Left colon (tissue), 2 donors: ENCODE measurements at places on chromosomes 4 and X. TPM values are rescaled to one million over a fixed set of nuclear protein-coding genes. Genes with fewer than 3 reads are reported as not detected.

- no peak for DNase-seq
Observed at GRCh38 chr4:29558789-29559188, 1161.4 kb upstream of the PCDH7 start.

The DCAF4L1 gene
- total RNA-seq, result 0.12 TPM

The SPRY1 gene
- total RNA-seq, result 27.2 TPM

- DNase-seq, result no peak
Observed at GRCh38 chrX:47456080-47456479, 26.9 kb downstream of the ZNF41 start.

- DNase-seq, result no peak
Observed at GRCh38 chr4:145481942-145482208, 222 bp downstream of the SMAD1 start.

- no peak for DNase-seq
Observed at GRCh38 chr4:73021634-73022033, 47.9 kb downstream of the COX18 start.

DNA sequence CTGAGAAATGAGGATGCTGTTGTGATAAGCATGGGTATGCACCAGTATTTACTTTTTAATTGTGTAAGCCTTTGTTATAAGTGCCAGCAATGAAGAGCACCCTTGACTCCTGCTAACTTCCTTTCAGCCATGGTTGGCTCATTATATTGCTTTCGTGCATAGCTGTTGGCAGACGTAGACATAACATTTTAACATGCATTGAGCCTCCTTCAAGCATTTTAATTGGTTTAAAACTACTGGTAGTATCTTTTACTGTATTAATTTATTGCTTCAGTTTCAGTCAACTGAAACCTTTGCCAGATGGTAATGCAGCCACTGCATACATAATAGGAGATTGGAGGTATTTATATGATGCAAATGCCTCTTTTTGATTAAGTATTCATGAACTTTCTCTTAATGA lies 1285.4 kb downstream of the PCDH18 start:
- no peak for DNase-seq

The GPRASP3 gene
- total RNA-seq, result 3.1 TPM

The IL21 gene
- total RNA-seq, result not detected

DNA sequence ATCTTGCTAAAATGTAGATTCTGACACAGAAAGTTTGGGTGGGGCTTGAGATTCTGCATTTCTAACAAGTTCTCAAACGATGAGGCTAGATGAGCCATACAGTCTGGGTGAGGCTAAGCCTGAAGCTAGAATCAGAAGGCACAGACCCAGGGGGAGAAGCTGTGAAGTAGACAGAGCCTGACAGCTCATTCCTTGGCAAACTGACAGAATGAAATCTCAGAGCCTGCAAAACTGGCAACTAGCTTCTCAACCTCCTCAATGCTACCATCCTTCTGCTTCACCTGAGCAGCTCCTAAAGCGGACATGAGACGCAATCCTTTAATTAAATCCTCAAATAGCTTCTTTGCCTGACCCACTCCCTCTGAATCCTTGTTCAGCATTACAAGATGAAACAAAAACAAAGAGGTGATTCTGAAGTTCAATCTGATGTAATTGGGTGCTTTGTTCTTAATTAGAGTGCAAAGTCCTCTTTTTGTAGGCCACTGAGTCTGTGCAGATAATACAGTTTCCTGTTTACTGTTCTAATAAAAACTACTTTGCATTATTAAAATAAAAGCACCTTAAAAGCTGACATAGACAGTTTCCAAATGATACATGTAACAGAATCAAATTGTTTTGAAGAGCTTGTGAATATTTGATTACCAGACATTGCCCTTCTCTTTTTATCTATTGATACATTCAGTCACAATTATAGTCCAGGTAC lies 71.0 kb upstream of the BMP2K start:
- no peak for DNase-seq

DNA sequence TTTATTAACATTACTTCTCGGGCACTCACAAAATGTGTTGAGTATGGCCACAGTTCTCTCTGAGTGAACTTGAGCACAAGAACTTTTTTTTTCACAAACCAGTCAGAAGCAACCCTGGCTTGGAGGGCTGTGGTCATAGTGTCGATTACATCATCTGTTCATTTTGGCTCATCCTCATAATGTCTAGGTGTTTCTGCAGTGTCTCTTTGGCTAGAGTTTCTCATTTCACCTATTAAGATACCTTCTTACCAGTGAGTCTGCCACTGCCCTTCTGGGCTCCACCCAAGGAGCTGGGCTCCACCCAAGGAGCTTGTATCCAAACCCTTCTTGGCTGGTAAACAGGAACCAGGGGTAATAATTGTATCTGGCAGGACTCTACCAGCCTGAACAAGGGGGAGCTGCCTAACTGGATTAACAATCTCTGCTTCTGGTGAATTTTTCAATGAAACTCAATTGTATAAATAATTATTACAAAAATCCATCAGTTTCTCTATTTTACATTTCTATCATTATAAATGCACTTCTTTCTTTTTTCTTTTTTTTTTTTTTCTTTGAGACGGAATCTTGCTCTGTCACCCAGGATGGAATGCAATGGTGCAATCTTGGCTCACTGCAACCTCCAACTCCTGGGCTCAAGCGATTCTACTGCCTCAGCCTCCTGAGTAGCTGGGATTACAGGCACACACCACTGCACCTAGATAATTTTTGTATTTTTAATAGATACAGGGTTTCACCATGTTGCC lies 667.7 kb upstream of the SLIT2 start:
- no peak for DNase-seq

DNA sequence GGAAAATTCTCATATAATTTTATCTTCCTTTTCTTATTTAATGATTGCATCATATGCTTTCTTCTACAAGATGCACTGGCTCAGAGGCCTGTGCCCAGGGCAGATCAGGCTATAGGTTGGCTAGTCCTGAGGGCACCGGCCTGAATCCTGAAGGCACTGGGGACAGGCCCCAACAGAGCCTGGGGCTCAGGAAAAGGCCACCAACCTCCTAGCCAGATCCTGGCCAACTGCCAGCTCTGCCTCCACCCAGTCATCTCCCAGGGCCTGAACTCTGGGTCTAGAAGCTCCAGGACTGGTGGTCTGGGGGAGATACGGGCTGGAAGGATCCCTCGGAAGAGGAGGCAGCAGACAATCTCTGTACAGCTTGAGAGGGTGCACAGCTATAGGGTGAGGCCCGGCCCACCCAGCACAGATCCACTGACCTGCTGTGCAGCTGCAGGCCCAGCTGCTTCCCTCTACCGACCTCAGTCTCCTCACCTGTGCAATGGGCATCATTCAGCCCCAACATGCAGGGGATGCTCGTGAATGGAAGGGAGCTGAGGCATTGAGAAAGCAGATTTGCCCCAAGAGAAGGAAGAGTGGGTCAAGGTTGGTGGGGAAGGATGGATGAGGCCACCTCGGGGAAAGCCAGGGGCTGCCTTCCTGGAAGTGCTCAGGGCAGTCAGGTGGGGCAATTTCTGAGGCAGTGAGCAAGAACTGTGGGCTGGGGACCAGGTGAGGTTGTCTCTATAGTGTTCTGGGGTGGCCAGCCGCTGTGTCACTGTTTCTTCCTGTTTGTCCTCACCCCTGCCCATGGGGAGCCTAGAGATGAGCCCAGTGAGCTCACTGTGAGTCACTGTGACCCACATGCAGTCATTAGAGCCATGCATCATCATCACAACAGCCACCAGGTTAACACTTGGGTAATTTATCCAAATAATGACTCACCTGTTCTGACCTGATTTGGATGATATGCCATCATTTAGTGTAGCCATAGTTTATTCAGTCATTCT lies 22.4 kb upstream of the XAGE2 start:
- no peak for DNase-seq

DNA sequence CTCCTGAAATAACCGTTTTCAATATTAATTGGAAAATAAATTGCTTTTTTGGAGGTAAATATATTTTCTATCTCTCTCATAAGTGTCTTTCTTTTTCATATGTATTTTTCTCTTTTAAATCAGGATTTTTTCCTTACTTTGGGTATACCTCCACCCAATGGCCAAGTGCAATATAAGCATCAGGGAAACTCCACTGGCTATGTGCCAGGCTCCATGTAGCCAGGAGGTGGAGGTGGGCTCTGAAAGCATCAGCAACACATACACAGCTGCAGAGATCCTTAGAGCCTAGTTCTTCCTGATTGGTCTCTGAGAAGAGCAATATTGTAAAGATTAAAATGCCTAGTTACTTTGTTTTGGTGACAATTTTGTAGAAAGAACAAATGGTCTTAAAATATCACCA lies 3.4 kb downstream of the GABRA2 start:
- no peak for DNase-seq

The GPR143 gene
- total RNA-seq, result 1.9 TPM

The ZNF141 gene
- total RNA-seq, result 19.5 TPM

GRCh38 chr4:185276036-185276435 lies 66.6 kb downstream of the SNX25 start:
- no peak for DNase-seq

The TCEAL2 gene
- total RNA-seq, result not detected

The SPANXN3 gene
- not detected for total RNA-seq
